ENCODE measurements at places on chromosomes 3 and 15. TPM values are rescaled to one million over a fixed set of nuclear protein-coding genes. Genes with fewer than 3 reads are reported as not detected.

ACTRT3 gene
- 4.1 TPM for total RNA-seq

ARPC4 gene
- total RNA-seq: 131 TPM

PAQR5 gene
- 16.5 TPM for total RNA-seq

ROPN1 gene
- total RNA-seq: not detected

MORC1 gene
- not detected for total RNA-seq
